ENCODE measurements at places on chromosomes 2 and 18. TPM values are rescaled to one million over a fixed set of nuclear protein-coding genes. Genes with fewer than 3 reads are reported as not detected.

- no peak for DNase-seq
Measured at GRCh38 chr2:216522892-216523502, 24.4 kb downstream of the RPL37A start.

- no peak for DNase-seq
Measured at GRCh38 chr18:8328126-8328525, 281.1 kb upstream of the RAB12 start.

DNA sequence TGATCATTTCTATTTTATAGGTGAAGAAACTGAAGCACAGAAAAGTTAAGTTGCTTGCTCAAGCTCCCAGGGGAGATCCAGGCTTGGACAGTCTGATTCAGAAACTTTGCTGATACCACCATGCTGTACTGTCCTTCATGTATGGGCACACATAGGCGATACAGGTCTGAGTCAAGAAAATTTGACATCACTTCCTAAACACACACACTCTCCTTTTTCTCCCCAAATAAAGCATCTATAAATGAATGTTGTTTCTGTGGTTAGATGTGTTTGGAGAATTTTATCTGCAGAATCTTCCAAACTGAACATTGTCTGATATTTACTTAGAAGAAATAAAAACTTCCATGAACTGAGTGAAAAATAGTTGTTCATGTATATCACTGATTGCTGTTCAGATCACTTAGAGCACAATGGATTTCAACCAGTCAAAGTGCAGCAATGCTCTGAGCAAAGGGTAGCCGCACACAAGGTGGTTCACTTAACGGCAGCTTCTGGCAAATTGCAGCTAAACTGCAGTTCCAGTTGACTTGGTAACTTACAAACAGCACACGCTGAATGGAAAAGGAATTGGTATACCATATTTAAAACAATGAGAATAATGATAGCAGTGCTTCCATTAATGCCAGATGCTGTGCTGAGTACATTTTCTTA lies 10.0 kb upstream of the AGFG1 start:
- no peak for DNase-seq

EMILIN1 gene
- total RNA-seq = 84.6 TPM

GREB1L gene
- 1.2 TPM for total RNA-seq

DNA sequence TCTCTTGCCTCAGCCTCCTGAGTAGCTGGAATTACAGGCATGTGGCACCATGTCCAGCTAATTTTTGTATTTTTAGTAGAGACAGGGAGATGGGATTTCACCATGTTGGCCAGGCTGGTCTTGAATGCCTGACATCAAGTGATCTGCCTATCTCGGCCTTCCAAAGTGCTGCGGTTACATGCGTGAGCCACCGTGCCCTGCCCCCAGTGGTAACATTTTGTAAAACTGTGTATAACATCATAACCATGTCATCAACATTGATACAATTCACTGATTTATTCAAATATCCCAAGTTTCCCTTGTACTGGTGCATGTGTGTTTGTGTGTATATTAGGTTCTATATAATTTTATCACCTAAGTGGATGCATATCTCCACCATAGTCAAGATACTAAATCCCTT lies 70.0 kb downstream of the PDCL3 start:
- no peak for DNase-seq
